ENCODE measurements at places on chromosomes 3 and 15.
A peak's percentile ranks its signal among the peaks of the same experiment; 100 is the strongest.

DNA sequence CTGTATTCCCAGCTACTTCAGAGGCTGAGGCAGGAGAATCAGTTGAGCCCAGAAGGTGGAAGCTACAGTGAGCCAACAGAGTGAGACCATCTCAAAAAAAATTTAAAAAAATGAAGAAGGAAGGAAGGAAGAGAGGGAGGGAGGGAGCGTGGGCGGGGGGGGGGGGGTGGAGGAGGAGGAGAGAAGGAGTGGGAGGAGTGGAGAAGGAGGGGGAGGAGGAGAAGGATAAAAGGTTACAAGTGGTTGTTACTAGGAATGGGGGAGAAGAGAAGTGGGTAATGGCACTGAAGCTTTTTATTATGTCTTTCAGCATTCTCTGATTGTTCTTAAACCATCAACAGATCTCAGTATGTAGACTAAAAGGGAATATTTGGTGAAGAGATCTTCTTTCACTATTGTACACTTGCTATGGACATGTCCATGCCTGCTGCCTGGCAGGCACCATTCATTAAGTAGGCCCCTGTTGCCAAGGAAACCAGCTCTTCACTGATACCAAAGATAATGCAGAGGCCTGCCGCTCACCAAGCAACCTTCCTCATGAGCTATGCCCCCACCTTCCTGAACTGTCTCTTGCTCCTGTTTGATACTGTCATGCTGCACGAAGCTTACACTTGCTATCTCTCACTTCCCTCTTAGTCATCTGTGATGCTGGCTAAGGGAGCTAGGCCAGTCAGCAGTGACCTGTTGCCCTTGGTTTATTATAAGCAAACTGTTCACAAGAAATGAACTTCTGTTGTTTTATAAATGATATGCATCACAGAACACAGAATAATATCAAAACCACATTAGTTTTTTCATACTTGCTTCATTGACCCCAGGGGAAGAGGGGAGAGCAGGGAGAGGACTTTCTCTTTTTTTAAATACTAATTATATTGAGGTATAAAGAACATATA, 23.1 kb downstream of the EPM2AIP1 start:
- ATAC-seq, result peak; percentile 100

DNA sequence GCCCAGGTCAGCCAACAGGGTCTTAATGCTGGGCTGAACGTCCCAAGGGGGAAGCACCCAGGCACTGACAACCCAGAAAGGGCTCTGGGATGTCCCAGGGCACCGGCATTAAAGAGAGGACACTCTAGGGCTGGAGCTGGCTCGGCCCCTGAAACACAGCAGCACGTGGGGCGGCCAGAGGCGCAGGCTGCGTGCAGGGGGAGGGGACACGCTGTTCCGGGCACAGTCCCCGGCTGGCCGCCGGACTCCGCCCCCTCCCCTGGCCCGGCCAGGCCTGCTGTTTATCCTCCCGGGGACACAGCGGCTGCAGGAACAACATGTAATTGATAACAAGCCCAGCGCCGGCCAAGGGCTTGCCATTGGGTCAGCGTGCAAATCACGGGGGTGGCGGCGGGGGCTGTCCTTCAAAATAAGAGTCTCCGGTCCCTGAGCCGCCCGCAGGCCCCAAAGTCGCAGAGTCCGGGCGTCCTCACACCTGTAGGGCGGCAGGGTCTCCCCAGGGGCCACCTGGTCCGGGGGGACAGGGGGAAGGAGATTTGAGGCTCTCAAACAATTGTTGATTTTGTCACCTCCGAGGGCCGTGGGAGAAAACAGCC, 1.3 kb downstream of the KLF15 start:
- ATAC-seq, result no peak

DNA sequence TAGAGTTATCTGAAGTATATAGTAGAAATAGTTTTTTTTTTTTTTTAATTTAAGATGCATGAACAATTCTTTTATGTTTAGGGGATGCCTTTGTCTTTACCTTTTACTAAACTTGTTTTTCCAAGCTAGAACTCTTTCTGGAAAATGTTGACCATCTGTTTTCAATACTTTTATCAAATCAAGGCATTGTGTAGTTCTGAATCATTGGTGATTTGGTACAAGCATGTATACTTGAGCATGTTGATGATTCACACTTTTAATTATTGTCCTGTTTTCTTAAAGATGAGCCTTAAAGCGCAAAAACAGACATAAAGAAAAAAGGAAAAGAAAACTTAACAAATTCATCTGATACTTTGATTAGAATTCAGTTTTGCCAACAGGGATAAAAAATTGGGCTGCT, 28.3 kb downstream of the PDCD6IP start:
- ATAC-seq, result no peak

DNA sequence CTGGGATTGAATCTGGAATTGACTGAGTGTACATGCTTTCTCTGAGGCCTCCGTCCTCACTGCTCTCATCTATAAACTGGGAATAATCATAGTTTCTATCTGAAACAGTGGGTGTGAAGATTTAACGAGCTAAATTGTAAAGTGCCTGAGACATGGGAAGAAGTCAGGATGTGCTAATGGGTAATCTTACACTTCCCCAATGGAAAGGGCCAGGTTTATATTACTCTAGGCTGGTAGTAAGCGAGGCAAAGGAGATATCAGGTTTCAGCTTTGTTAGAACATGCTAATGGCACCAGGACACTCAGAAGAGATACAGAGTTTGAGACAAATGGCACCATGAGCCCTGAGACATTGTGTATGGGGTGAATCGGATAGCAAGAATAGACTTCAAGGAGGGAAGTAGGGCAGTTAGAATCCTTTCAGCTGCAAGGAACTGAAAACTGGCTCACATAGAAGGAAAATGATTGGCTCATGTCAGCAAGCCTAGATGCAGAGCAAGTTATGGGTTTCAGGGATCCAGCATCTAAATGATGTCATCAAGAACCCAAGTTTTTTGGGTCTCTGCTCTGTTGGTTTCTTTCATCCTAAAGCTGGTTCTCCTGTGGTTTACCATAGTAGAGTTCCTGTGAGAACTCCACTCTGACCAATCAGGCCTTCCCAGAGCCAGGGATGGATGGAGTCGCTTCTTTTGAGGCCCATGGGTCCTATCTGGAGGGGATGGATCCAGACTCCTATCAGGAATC, 21.8 kb downstream of the FLNB start:
- no peak for ATAC-seq

GRCh38 chr3:110965976-110966375, 105.6 kb upstream of the NECTIN3 start:
- no peak for ATAC-seq

GRCh38 chr15:57677204-57677603, 29.3 kb upstream of the POLR2M start:
- ATAC-seq, result no peak

- no peak for ATAC-seq
Observed at GRCh38 chr3:18703798-18704197, 278.7 kb upstream of the SATB1 start.

GRCh38 chr15:62326460-62327011, 161.5 kb upstream of the C2CD4B start:
- no peak for ATAC-seq

DNA sequence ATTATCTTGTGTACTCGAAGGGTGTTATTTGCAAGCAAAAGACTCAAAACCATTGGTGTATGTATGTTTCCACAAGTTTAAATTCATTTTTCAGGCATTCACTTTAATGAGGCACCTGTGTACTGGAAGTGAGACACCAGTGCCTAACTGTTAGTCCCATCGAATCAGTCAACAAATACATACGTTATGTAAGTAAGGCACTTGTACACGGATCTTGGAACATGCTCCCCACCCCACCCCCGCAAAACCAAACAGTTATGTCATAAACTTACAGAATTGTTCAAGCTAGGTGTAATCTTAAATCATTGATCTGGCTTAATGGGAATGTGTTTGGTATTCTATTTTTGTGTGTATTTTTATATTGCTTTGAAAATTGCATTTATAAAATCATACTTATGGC, 17.1 kb downstream of the LRRC28 start:
- ATAC-seq, result no peak
